ENCODE measurements at places on chromosomes 3 and 15. TPM values are rescaled to one million over a fixed set of nuclear protein-coding genes. Genes with fewer than 3 reads are reported as not detected.

Gene ACTC1
- not detected for total RNA-seq

Gene OR5K2
- not detected for total RNA-seq

Gene OSTN
- total RNA-seq: not detected

Gene LINGO1
- 0.13 TPM for total RNA-seq

Gene GREM1
- 0.13 TPM for total RNA-seq

Gene GOLGA8H
- total RNA-seq: 0.63 TPM

Gene C3orf62
- total RNA-seq: 3.7 TPM

Gene TNNC1
- total RNA-seq: not detected

Gene NME9
- total RNA-seq: not detected

Gene ITIH4
- total RNA-seq: 0.39 TPM

Gene PRSS50
- total RNA-seq: not detected

Gene GATA2
- 6.7 TPM for total RNA-seq

Gene C3orf49
- not detected for total RNA-seq

Gene ATP8B4
- total RNA-seq: 2.0 TPM

Gene OR5H15
- not detected for total RNA-seq

Gene TLR9
- total RNA-seq: not detected

Gene AADAC
- 0.13 TPM for total RNA-seq

Gene UROC1
- not detected for total RNA-seq

Gene FSIP1
- total RNA-seq: 0.51 TPM

Gene PRTG
- total RNA-seq: 1.0 TPM

Gene DNAH1
- 1.0 TPM for total RNA-seq

Gene LMOD3
- not detected for total RNA-seq

Gene ZNF80
- total RNA-seq: not detected

Gene SOX14
- not detected for total RNA-seq

Gene GADL1
- 0.13 TPM for total RNA-seq

Gene FETUB
- not detected for total RNA-seq

Gene CCR1
- not detected for total RNA-seq

Gene KIAA1143
- 15.4 TPM for total RNA-seq

Gene CCDC51
- total RNA-seq: 9.7 TPM

Gene CBLB
- total RNA-seq: 9.1 TPM

Gene GHRL
- 0.51 TPM for total RNA-seq

Gene GPR160
- 1.8 TPM for total RNA-seq

Gene TRPC1
- 5.2 TPM for total RNA-seq

Gene IGF2BP2
- total RNA-seq: 26.8 TPM
